ENCODE measurements at places on chromosomes 1 and 21. TPM values are rescaled to one million over a fixed set of nuclear protein-coding genes. Genes with fewer than 3 reads are reported as not detected.

DNA sequence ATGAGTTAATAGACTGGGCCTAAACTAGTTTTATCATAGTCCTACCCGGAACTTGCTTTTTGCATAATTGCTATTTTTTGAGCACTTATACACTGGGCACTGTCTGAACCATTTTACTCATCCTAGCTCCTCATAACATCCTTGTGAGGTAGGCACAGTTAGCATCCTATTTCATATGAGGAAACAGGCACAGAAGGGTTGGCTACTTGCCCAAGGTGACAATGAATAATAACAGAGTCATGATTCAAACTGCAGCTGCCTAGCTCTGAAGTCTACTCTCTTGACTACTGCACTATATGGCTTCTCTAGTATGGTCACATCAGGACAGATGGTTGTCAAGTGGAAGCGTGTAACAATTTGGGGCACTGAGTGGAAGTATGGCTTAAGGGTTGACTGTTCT, 18.2 kb upstream of the RC3H1 start:
- no peak for DNase-seq
- no peaks in the 10 kb centered on the region for H3K4me1 ChIP-seq
- no peaks in the 10 kb centered on the region for H3K36me3 ChIP-seq
- no peaks in the 10 kb centered on the region for H3K27me3 ChIP-seq
- H3K27ac ChIP-seq, result no peak overlapping the region

DNA sequence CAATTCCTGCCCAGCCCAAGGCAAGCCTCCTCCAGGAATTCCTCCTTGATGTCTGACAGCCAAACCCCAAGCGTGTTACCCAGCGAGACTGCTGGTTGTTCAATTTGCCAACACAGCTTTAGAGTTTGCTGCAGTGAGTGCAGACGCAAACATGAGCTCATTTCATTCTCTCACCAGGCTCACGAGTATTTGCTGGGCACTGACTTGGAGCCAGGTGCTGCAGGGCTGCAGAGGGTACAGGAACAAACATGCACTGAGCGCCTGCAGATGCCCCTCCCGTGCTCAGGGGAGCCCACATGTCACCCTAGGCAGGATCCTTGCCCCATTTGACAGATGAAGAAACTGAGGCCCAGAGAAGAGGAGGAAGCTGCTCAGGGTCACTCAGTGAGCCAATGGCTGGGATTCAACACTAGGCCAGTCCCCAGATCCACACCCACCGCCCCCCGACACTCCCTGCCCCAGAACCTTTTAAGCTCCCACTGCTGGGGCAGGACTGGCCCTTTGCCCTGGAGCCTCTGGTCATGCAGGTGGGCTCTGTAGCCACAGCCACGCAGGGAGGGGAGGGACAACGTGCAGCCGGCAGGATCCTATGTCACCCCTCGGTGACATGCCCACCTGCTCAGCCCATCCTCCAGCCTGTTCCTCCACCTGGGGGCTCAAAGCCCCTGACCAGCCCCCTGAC, 363.7 kb downstream of the MATN1 start:
- peaks cover 16% of the 10 kb centered on the region for H3K27me3 ChIP-seq
- no peak for DNase-seq
- H3K4me1 ChIP-seq, result no peaks in the 10 kb centered on the region
- H3K36me3 ChIP-seq, result no peaks in the 10 kb centered on the region
- H3K4me3 ChIP-seq, result no peak overlapping the region
- no peak overlapping the region for H3K27ac ChIP-seq

- no peak for DNase-seq
- no peak overlapping the region for H3K27ac ChIP-seq
- H3K4me3 ChIP-seq, result no peak overlapping the region
- peaks cover 25% of the 10 kb centered on the region for H3K4me1 ChIP-seq
- no peaks in the 10 kb centered on the region for H3K36me3 ChIP-seq
Measured at GRCh38 chr21:33032434-33033047, 6.8 kb downstream of the OLIG2 start.

GRCh38 chr1:201448990-201449389, 20.0 kb downstream of the PHLDA3 start:
- H3K4me1 ChIP-seq, result peaks cover 6% of the 10 kb centered on the region
- no peak overlapping the region for H3K27ac ChIP-seq
- peaks cover 21% of the 10 kb centered on the region for H3K27me3 ChIP-seq
- no peaks in the 10 kb centered on the region for H3K36me3 ChIP-seq
- no peak overlapping the region for H3K4me3 ChIP-seq

DNA sequence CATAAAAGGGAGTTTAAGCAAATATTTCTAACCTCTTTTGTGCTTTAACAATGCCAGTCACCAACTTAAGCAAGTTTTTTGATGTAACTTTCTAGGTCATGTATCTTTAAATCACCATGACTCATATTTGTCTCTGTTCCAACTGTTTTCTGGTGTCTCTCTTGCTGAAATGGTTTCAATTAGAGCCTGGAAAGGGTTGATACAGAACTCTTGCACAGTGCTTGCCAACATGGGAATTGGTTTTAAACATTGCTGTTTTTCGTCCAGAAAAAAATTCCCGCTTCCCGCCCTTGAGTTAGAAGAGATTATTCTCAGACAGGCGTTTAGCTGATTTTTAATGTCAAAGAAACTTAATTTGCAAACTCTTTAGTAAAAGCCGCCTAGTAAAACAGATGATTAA, 46.4 kb upstream of the SLC22A15 start:
- H3K4me1 ChIP-seq, result no peaks in the 10 kb centered on the region
- H3K27me3 ChIP-seq, result no peaks in the 10 kb centered on the region
- H3K36me3 ChIP-seq, result no peaks in the 10 kb centered on the region
- no peak overlapping the region for H3K27ac ChIP-seq

GRCh38 chr1:94719926-94720793, 100.0 kb upstream of the SLC44A3 start:
- H3K4me1 ChIP-seq, result peaks cover 22% of the 10 kb centered on the region
- H3K27me3 ChIP-seq, result no peaks in the 10 kb centered on the region
- peak overlapping the region; percentile 77 for H3K4me3 ChIP-seq
- peak overlapping the region; percentile 91 for H3K27ac ChIP-seq

- peaks cover 7% of the 10 kb centered on the region for H3K4me1 ChIP-seq
- no peak overlapping the region for H3K27ac ChIP-seq
- DNase-seq, result no peak
Measured at GRCh38 chr1:225772848-225773247, 4.8 kb upstream of the SRP9 start.

DNA sequence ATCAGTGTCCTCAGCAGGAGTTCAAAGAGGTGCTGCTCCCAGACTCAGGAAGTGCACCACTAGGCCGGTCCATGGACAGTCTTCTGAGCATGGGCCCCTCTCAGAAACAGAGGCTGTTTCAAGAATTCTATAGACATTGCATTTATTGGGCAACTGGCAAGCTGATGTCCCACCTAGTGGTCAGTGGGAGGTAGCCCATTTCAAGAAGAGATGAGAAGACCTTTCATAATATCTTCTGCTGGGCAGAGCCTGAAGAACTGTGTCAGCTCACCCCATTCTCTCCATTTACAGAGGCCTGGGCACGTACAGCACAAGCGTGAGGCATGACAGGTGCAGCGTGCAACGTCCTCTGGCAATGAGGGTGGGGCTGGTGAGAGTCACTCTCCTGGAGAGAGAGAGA, 216.0 kb downstream of the DYRK1A start:
- H3K4me1 ChIP-seq, result no peaks in the 10 kb centered on the region
- H3K27me3 ChIP-seq, result peaks cover 27% of the 10 kb centered on the region
- H3K27ac ChIP-seq, result peak overlapping the region; percentile 30
- H3K36me3 ChIP-seq, result no peaks in the 10 kb centered on the region
- no peak overlapping the region for H3K4me3 ChIP-seq

- DNase-seq, result peak; percentile 69
- no peaks in the 10 kb centered on the region for H3K27me3 ChIP-seq
- no peaks in the 10 kb centered on the region for H3K36me3 ChIP-seq
- H3K4me1 ChIP-seq, result peaks cover 83% of the 10 kb centered on the region
- peak overlapping the region; percentile 81 for H3K4me3 ChIP-seq
- peak overlapping the region; percentile 96 for H3K27ac ChIP-seq
Measured at GRCh38 chr21:44927587-44928461, 7.1 kb upstream of the ITGB2 start.

GRCh38 chr1:96569288-96569687, 152.3 kb upstream of the PTBP2 start:
- H3K4me3 ChIP-seq, result no peak overlapping the region
- no peaks in the 10 kb centered on the region for H3K4me1 ChIP-seq
- H3K36me3 ChIP-seq, result no peaks in the 10 kb centered on the region
- peaks cover 7% of the 10 kb centered on the region for H3K27me3 ChIP-seq

- H3K27ac ChIP-seq, result no peak overlapping the region
- no peaks in the 10 kb centered on the region for H3K36me3 ChIP-seq
- no peak overlapping the region for H3K4me3 ChIP-seq
- no peaks in the 10 kb centered on the region for H3K27me3 ChIP-seq
- no peak for DNase-seq
- H3K4me1 ChIP-seq, result peaks cover 4% of the 10 kb centered on the region
Measured at GRCh38 chr21:22900490-22900889, 1902.3 kb downstream of the NCAM2 start.

DNA sequence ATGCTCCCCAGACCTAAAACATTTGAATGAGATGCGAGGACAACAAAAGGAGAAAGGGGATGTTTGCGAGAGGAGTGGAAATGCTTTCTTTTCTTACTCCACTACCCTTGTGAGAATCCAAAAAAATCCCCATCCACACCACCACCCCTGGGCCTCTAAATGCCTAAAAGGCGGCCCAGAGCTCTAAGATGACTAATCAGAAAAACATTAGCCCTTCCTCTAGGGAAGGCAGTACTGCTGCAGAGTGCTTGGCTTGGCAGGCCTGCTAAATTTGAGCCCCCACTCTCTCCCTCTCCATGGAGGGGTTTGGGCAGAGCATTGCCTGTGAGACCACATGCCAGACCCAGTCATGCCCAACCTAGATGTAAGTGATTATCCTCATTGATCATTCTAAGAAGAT, 347.9 kb downstream of the USH2A start:
- no peaks in the 10 kb centered on the region for H3K4me1 ChIP-seq
- no peaks in the 10 kb centered on the region for H3K27me3 ChIP-seq
- no peak for DNase-seq
- no peak overlapping the region for H3K4me3 ChIP-seq

GRCh38 chr1:79161077-79161476, 154.5 kb upstream of the ADGRL4 start:
- no peaks in the 10 kb centered on the region for H3K4me1 ChIP-seq
- no peak for DNase-seq
- H3K36me3 ChIP-seq, result no peaks in the 10 kb centered on the region
- H3K4me3 ChIP-seq, result no peak overlapping the region
- H3K27ac ChIP-seq, result no peak overlapping the region

- H3K36me3 ChIP-seq, result no peaks in the 10 kb centered on the region
- peaks cover 20% of the 10 kb centered on the region for H3K27me3 ChIP-seq
- H3K27ac ChIP-seq, result no peak overlapping the region
- no peak for DNase-seq
- H3K4me1 ChIP-seq, result no peaks in the 10 kb centered on the region
- H3K4me3 ChIP-seq, result no peak overlapping the region
Measured at GRCh38 chr1:183388735-183389134, 29.4 kb downstream of the NMNAT2 start.

DNA sequence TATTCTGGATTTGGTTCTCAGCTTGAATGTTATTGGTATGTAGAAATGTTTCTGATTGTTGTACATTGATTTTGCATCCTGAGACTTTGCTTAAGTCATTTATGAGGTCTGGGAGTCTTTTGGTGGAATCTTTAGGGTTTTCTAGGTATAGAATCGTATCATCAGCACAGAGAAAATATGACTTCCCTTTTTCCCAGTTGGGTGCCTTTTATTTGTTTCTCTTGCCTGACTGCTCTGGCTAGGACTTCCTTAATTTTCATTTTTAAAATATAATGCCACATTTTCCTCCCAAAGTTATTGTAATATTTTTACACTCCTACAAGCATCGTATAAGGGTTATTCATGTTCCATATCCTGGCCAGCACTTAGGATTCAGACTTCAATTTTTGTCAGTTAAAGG, 111.1 kb downstream of the FNBP1L start:
- peak; percentile 14 for DNase-seq
- peak overlapping the region; percentile 63 for H3K4me3 ChIP-seq
- no peaks in the 10 kb centered on the region for H3K27me3 ChIP-seq
- H3K27ac ChIP-seq, result no peak overlapping the region
- peaks cover 14% of the 10 kb centered on the region for H3K36me3 ChIP-seq
- H3K4me1 ChIP-seq, result peaks cover 29% of the 10 kb centered on the region

CHRNB2 gene
- 0.05 TPM for polyA plus RNA-seq

PRELP gene
- not detected for polyA plus RNA-seq

EFNA3 gene
- polyA plus RNA-seq, result 2.1 TPM

ARHGAP30 gene
- polyA plus RNA-seq, result 82.0 TPM

CLDN17 gene
- not detected for polyA plus RNA-seq

FCMR gene
- polyA plus RNA-seq, result 1,748 TPM

Measured in naive B cell (primary cell).